ENCODE measurements at places on chromosomes 16 and 17.

GRCh38 chr16:64892835-64893785 lies 228.8 kb downstream of the CDH11 start:
- no peaks in the 10 kb centered on the region for H3K36me3 ChIP-seq
- H3K4me1 ChIP-seq = no peaks in the 10 kb centered on the region
- H3K27ac ChIP-seq = no peak overlapping the region
- no peak for DNase-seq

DNA sequence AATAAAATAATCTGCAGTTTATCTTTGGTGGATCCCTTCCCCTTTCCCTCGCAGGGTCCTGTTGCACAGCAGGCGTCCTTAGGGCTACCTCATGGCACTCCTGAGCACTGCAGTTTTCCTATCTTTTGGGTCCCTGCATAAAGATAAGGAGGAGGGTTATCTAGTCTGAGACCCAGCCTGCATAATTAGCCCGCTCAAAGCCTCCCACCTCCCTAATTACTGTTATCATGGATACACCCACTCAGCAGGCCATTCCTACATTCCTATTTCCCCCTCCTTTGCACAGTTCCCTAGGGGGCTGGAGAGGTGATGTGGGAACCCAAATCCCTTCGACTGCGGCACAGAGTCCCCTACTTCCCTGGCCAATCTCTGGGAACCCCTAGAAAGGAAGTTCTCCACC lies 5.1 kb upstream of the CLUH start:
- H3K4me1 ChIP-seq = peaks cover 19% of the 10 kb centered on the region
- H3K36me3 ChIP-seq = no peaks in the 10 kb centered on the region
- no peak for DNase-seq
- 0 out of 2 replicates have a peak, but pooled peaks cover 2% of the 10 kb centered on the region for H3K27me3 ChIP-seq
- H3K27ac ChIP-seq = no peak overlapping the region

DNA sequence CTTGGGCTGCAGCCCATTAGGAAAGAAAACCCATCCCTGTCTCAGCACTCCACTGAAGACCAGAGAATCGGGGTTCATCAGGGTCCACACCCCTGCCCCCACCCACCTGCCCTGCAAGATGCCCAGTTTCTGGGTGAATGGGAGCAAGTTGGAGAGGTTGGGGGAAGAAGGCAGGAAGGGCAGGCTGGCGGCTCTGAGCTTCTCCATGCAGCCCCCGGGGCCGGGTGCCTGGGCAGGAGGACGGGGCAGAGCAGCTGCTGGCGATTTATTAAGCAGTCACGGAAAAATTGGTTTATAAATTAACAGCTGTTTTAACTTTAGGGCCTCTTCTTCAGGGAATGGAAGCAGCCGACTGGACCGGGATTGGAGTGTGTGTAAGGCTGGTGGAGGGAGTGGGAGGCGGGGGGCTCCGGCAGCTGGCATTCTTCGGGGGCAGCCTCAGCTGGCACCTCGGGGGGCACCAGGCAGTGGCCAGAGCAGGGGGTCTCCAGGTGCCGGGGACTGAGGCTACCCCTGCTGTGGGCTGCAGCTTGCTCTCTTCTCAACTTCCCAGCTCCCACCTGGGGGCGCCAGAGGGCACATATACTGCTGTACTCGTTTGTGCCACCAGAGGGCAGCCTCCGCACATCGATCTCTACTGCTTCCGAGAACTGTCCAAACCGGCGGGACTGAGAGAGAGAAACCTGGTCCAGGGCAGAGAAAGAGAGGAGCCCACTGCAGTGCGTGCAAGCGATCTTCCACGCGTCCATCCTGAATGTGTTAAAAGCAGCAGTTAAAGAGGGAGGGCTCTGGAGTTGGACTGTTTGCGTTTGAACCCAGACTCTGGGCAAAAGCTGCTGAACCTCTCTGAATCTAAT lies 5.0 kb upstream of the PPP1R1B start:
- H3K27me3 ChIP-seq = peaks cover 51% of the 10 kb centered on the region
- H3K4me1 ChIP-seq = peaks cover 20% of the 10 kb centered on the region
- H3K4me3 ChIP-seq = no peak overlapping the region

DNA sequence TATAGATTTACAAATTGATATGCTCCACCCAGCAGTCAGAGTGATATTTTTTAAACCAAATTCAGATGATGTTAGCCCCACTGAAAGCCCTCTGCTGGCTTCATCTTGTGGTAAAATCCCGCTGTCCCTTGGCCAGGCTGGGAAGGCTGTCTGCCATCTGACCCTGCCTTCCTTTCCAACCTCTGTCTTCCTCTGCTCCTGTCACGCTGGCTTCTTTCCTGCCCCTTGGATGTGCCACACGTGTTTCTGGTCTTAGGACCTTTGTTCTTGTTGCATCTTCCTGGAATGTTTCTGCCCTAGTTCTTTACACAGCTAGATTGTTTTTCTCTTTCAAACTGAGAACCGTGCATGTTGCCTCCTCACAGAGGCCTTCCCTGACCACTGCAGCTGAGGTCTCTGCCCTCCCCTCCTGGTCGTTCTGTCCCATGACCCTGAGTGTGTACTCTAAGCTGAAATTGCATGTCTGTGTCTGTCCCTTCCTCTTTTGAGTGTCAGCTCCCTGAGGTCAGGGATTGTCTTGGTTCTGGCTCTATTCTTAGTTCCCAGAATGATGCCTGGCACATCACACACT lies 11.4 kb downstream of the NT5M start:
- DNase-seq = no peak
- H3K27ac ChIP-seq = no peak overlapping the region
- no peak overlapping the region for H3K4me3 ChIP-seq
- no peaks in the 10 kb centered on the region for H3K36me3 ChIP-seq

GRCh38 chr16:28040039-28040438 lies 23.5 kb downstream of the GSG1L start:
- no peak overlapping the region for H3K4me3 ChIP-seq
- H3K27me3 ChIP-seq = no peaks in the 10 kb centered on the region
- H3K36me3 ChIP-seq = no peaks in the 10 kb centered on the region
- no peak overlapping the region for H3K27ac ChIP-seq
- no peak for DNase-seq
- peaks cover 3% of the 10 kb centered on the region for H3K4me1 ChIP-seq

DNA sequence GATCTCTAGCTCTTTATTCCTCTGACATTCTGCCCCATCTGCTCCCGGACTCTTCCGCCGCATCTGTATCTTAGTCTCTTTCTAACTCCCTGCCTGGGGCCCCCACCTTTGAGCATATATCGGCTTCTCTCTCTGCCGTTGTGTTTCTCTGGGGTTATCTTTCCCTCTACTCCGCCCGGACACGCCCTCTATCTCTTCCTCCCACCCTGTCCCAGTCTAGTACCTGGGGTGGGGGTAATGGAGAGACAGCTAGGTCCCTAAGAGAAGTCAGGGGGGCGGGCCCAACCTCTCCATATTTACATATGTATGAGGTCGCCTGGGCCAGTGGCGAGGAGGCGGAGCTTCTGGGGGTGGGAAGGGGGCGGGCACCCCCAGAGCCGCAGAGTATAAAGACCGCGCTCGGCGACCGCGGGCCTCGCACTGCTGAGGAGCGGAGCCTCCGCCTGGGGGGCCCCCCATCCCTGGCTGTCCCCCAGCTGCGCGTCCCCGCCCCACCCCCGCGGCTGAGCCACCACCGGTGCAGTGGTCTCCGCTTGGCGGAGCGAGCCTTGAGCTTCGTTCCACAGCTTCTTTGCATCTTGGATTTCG lies at the start of gene ATP1B2:
ATP1B2 (plus strand) TSS at position 418 of the 588 bp plus-strand sequence. CDS start 593 bp downstream, outside the sequence.
- peak; percentile 72 for DNase-seq
- H3K36me3 ChIP-seq = no peaks in the 10 kb centered on the region
- H3K27me3 ChIP-seq = no peaks in the 10 kb centered on the region
- no peak within 1 kb of the TSS for H3K27ac ChIP-seq
- peak within 1 kb of the TSS; percentile 43 for H3K4me3 ChIP-seq

- H3K27me3 ChIP-seq = peaks cover 11% of the 10 kb centered on the region
- H3K4me3 ChIP-seq = no peak overlapping the region
- H3K4me1 ChIP-seq = 0 out of 2 replicates have a peak, but pooled peaks cover 3% of the 10 kb centered on the region
- DNase-seq = no peak
- H3K36me3 ChIP-seq = no peaks in the 10 kb centered on the region
Observed at GRCh38 chr17:79291391-79291790, 216.8 kb downstream of the ENGASE start.

DNA sequence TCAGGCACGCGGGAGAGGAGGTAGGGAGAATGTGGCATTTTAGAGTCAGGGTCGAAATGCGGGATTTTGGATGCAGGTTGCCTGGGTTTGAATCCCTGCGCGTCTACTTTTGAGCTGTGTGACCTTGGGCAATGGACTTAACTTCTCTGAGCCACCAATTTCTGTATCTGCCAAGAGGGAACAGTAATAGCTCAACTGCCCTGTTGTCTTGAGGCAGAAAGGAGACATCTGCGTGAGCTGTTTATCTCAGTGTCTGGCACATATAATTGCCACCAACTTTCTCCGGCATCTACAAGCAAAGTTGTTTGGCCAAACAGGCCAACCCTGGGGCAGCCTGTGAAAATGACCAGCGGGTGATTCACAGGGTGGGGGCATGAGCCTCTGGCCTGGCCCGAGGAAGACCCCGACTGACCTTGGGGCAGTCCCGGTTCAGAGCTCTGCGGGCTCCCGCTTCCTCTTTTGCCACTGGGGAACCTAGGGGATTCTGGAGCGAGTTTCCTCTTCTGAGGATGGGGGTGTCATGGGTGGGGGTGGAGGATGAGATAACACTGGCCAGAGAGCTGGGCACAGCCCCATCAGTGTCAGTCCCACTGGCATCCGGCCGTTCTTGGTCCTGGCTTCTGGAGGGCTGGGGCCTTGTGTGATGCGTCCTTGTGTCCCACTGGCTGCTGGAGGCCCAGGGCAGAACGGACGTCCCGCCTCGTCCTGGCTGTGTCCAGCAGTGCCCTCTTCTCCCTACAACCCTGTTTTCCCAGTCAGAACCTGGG lies 1.3 kb downstream of the SNN start:
- no peak for DNase-seq
- H3K36me3 ChIP-seq = no peaks in the 10 kb centered on the region
- H3K4me1 ChIP-seq = peaks cover 38% of the 10 kb centered on the region
- H3K27ac ChIP-seq = no peak overlapping the region

GRCh38 chr17:31579265-31579664 lies 187.8 kb downstream of the RAB11FIP4 start:
- no peak overlapping the region for H3K27ac ChIP-seq
- no peak for DNase-seq
- H3K27me3 ChIP-seq = no peaks in the 10 kb centered on the region
- no peak overlapping the region for H3K4me3 ChIP-seq

DNA sequence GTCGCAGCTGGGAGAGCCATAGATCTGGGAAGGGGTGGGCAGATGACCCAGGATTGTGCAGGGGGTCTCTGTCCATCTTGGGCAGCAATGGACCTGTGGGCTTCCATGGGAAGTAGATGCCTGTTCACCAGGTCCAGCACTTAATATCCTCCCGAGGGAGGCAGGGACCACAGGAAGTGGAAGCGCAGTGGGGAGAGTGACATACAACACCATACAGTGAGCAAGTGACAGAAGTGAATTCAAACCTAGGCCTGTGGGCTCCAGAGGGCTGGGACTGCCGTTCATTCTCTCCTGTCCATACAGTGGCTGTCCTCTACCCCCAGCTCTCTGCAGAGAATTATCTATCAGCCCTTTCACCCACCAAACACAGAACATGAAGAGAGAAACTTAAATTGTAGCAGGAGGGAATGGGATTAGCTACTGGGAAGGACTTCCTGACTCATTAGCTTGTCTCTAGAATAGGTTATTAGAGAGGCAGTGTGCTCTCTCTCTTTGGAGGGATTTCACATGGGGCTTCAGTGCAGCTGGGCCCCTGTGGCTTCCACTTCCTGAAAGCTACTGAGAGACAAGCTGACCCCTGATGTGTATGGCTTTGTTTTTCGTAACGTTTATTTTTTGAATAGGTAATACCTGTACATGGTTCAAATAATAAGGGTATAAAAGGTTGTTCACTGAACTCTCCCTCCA lies 13.1 kb upstream of the SEZ6 start:
- peaks cover 36% of the 10 kb centered on the region for H3K4me1 ChIP-seq
- no peak overlapping the region for H3K27ac ChIP-seq
- no peaks in the 10 kb centered on the region for H3K36me3 ChIP-seq
- H3K27me3 ChIP-seq = no peaks in the 10 kb centered on the region
- DNase-seq = no peak

- no peaks in the 10 kb centered on the region for H3K27me3 ChIP-seq
- no peaks in the 10 kb centered on the region for H3K4me1 ChIP-seq
- H3K4me3 ChIP-seq = no peak overlapping the region
- no peak overlapping the region for H3K27ac ChIP-seq
Observed at GRCh38 chr16:28193530-28194423, 18.0 kb downstream of the XPO6 start.

DNA sequence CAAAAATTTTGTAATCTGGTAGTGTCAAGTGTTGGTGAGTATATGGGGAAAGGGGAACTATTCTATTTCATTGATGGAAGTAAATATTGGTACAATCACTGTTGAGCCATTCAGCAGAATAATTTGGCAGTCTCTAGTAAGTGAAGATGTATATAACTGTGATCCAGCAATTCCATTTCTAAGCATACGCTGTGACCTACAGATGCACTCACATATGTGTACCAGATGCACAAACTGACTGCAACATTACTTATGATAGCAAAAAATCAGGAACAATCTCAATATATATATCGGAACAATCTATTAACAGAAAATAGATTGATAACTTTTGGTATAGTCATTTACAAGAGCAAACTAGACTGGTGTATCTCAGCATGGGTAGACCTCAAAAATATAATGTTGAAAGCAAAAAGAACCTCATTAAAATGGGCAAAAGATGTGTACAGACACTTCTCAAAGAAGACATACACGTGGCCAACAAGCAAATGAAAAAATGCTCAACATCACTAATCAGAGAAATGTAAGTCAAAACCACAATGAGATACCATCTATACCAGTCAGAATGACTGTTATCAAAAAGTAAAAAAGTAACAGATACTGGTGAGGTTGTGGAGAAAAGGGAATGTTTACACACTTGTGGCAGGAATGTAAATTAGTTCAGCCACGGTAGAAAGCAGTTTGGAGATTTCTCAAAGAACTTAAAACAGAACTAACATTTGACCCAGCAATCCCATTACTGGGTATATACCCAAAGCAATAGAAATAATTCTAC lies 20.7 kb downstream of the ADAP2 start:
- no peaks in the 10 kb centered on the region for H3K4me1 ChIP-seq
- no peak overlapping the region for H3K27ac ChIP-seq
- DNase-seq = no peak
- no peak overlapping the region for H3K4me3 ChIP-seq
- no peaks in the 10 kb centered on the region for H3K27me3 ChIP-seq

All from H1 (cell line).